ENCODE measurements at places on chromosomes 2 and 18.

GRCh38 chr2:128654408-128654807 is 335.7 kb upstream of the HS6ST1 start:
- DNase-seq = no peak

DNA sequence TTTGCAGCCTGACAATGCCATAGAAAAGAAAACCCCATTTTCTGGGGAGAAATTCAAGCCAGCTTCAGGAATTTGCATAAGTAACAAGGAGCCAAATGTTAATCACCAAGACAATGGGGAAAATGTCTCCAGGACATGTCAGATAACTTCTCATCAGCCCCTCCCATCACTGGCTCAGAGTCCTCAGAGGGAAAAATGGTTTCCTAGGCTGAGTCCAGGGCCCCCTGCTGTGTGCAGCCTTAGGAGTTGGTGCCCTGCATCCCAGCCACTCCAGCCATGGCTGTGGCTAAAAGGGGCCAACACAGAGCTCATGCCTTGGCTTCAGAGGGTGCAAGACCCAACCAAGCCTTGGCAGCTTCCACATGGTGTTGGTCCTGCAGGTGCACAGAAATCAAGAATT is 63.7 kb upstream of the FANCL start:
- DNase-seq = no peak

DNA sequence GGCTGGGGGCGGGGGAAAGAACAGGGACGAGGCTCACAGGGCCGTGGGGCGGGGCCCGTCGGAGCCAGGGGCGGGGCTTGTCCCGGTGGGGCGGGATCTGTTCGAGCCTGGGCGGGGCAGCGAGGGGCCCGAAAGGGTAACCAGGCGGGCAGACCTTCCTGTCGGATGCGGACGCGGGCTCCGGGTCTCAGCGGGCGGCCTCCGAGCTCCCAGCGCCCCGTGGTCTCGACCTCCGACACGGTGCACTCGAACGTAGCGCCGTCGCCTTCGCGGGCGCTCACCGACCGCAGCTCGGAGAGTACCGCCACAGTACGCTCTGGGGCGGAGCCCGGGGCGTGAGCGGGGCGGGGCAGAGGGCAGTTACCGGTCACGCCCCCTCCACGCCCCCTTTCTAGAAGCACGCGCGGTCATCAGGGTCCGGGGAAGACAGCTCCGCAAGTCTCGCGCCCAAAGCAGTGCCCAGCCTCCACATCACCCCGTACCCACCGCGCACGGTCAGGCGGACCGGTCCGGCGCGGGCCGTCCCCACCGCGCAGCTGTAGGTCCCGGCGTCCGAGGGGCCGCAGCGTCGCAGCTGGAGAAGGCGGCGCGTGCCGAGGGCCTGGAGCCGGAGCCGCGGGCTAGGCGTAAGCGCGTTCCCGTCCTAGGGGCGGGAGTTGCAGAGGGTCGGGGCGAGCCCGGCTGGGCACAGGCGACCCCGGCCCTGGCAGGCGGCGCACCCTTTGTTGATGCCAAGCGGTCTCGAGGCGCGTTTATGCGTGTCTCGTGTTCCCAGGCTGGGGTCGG is 8.7 kb downstream of the TMEM198 start:
- peak; percentile 90 for DNase-seq

DNA sequence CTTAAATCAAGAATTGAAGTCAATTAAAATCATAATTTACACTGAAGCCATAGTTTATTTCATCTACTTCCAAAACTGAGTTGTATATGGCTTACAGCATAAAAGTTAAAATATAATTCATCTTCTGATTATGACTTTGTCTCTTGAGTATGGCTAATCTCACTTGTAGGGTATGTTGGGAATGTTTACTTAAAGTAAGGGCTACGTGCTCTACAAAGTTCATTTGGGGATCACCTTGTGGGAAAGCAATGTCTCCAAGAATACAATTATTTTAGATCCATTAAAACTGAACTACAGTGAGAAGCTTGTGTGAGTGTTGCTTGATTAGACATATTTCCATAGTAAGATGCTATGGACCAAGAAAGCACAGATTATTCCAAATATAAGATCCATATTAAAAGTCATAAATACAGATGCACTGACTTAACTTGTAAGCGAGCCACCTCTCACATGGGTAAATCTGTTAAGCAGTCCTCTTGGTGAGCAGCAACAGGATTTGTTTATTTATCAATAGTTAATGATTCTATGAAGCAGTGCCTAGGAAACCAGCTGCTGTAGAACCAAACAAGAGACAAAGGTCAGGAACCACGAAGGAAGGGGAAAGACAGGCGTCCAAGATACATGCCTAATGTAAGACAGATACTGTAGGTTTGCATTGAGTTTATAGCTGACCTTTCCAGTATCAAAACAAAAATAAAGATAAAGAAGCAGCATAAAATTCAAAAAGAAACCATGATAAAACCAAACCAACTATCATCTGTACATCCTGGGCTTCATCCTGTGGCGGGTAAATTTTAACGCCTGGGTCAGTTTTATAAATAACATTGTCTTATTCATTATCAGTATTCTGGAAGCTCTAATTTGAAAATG is 24.8 kb downstream of the DSG4 start:
- DNase-seq = no peak

- DNase-seq = no peak
Observed at GRCh38 chr18:40606996-40607395, 1348.0 kb upstream of the PIK3C3 start.

DNA sequence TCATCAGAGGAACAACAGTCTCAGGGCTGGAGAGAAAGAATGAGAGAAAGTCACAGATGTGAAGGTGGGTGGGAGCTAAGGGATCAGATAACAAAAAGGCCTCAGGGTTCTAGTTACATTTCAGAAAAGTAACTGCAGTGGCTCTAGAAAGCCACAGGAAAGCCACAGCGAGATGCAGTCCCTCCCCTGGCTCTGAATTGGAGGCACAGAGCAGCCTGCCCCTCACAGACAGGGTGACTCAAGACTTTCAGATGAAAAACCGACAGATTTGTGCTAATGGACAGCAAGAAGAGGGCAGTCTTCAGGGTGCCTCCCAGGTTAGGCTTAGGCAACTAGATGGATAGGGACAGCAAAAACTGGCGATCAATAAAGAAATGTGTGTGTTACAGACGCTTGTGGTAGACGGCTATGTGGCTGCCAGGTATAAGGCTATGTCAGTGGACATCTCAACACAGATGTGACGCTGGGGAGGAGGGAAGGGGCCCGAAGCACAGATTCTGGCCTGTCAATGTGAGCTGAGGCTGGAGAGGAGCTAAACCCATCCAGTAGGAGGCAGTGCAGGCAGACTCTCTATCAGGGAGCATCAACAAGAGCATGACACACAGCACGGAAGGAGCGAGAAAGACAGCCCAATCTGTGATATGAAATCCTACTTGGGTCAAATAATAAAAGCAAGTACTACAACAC is 26.2 kb downstream of the UNC50 start:
- peak; percentile 37 for DNase-seq

DNA sequence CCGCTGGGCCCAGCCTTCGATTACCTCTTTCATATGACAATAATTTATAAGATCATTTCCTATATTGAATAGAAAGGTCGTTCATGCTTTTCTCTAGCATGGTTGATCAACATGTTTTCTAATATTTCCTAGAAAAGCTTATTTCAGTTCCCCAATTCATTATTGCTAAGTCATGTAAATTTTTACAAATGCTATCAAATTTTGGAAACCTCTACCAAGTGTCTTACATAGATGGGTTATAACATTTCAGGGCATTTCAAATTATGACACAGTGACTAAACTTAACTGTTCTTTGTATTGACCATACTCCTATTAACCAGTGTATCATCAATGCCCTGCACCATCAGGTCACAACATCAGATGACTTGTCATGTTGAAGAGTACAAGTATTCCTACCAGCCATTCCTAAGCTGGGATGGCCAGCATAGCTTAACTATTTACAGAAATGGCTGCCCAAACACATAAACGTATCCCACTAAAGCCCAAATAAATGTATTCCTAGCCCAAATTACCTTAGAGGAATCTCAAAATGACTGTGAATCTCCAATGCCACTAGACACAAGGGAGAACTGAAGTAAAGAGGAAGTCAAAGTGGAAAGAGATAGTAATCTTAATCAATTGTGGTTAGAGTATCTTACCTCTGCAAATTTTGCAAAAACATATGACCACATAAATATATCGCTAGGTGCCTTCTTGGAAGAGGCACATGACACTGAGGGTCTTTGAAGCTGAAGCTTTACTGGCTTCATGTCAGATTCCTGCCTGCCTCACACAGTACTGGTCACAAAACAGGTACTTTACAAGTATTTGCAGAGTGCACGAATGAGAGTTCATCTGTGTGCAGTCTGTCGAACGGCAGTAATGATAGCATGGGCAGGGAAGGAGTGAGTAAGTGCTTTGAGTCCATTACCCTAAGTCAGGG is 87.3 kb upstream of the TLK1 start:
- DNase-seq = no peak

GRCh38 chr2:112812318-112813267 is 24.0 kb downstream of the IL1B start:
- no peak for DNase-seq

DNA sequence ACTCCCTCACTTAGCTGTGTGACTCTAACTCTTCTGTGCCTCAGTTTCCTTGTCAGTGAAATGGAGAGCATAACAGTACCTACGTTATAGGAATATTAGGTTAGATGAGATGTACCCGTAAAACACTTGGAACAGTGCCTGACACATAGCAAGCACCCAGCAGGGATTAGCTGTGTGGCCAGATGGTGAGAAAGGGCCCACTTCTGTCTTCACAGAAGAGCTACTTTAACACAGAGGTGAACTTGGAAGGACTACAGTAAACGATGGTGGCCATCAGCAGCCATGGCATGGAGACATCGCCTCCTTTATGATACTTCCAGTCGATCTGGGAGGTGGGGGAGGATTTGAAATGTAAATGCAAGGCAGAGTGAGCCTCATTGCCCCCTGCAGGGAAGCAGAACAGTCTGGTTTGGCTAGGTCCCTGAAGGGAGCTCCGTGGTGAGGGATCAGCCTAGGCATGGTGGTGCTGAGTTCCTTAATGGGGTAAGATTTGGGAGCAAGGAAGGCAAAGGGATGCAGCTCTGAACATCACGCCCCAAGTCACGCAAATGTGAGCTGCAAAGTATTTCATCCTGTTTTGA is 101.7 kb upstream of the ALPP start:
- DNase-seq = peak; percentile 49

- no peak for DNase-seq
Observed at GRCh38 chr18:41687138-41687537, 267.9 kb upstream of the PIK3C3 start.
